ENCODE measurements at places on chromosomes 16 and 17.

GRCh38 chr17:28367641-28368305, 2.3 kb downstream of the VTN start:
- DNase-seq: no peak

DNA sequence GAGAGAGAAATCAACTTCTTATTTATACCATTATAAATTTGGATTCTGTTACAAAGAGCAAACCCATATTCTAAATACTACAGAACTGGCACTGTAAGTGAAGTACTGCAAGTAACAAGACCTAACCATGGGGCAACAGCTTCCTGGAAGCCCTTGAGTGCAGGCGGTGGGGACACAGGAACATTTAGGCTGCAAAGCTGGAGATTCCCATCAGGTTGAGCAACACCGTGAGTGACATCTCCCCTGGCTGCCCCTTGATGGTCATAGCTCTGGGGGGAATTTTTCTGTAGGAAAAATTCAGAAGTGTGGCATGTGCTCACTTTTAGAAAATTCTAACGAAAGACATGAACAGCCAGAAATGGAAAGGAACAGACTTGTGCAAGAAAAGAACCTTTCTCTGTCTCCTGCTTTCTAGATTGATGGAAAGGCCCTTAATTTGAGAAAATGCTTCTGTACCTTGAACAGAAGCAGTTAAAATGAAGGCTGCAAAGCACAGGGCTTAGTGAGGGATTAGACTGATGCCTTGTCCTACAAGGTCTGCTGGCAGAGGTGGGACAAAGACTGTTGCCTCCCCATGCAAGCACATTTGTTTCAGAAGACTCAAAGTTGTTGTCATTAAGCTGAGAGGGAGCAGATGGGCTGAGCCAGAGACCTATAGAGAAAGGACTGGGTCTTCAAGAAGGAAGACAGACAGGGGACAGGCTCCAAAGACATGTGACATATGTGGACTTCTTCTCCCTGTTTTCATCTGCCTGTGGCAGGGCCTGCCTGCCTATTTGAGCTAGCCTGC, 380.8 kb downstream of the SLC39A11 start:
- no peak for DNase-seq

- no peak for DNase-seq
Observed at GRCh38 chr17:77061669-77062068, 79.1 kb upstream of the SEC14L1 start.

GRCh38 chr16:66850115-66850815, 6.1 kb downstream of the CA7 start:
- no peak for DNase-seq

DNA sequence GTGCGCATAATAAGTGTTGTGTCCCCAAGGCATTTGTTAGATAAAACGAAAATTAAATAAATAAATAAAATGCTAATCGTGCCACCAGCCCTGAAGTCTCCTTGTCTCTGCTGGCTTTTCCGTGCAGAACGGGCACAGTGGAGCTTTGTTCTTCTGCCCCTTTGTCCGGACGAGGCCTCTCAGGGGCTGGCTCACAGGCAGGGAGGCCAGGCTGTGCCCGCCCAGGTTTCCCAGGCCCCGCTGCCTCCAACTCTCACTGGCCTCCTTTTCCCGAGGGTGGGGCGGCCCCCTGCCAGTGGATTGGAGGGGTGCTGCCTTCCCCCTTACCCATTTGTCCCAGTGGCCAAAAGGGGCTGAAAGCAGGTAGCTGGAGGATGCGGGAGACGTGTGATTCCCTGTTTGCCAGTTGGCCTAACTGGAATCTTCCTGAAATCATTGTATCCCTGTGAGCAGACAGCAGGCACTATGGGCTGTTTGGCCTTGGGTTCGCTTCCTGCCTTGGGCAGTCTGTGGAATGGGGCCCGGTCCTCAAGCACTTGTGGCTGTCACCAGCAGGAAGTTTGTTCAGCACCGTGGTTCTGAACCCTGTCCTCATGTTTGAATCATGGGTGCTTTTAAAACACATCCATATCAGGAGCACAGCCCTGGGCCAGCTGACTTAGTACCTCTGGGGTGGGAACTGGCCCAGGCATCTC, 64.4 kb downstream of the KSR1 start:
- no peak for DNase-seq

DNA sequence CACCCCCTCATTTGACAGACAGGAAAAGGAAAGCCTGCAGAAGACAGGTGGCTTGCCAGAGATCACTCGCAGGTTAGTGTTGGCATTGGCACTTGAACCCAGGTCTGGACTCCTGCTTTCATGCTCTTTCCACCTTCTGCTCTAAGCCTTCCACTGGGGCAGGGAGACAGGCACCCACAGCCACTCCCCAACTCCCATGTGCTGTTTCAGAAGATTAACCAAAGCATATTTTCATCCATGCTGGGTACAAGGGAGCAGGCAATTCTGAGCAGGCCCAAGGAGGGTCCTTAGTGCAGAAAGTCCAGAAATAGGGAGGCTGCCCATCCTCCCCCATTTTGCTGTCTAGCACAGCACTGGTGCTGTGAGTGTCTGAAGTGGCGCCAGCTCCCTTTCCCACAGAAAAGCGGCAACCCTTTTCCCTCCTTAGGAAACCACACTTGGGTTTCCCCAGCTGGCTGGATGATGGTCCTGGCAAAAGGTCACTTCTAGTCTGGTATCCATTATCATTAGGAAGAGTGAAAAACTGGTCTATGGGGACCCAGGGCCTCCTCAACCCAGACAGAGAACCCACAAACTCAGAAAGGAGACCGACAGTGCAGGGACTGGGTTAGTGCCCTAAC, 2.0 kb upstream of the CAVIN1 start:
- no peak for DNase-seq

DNA sequence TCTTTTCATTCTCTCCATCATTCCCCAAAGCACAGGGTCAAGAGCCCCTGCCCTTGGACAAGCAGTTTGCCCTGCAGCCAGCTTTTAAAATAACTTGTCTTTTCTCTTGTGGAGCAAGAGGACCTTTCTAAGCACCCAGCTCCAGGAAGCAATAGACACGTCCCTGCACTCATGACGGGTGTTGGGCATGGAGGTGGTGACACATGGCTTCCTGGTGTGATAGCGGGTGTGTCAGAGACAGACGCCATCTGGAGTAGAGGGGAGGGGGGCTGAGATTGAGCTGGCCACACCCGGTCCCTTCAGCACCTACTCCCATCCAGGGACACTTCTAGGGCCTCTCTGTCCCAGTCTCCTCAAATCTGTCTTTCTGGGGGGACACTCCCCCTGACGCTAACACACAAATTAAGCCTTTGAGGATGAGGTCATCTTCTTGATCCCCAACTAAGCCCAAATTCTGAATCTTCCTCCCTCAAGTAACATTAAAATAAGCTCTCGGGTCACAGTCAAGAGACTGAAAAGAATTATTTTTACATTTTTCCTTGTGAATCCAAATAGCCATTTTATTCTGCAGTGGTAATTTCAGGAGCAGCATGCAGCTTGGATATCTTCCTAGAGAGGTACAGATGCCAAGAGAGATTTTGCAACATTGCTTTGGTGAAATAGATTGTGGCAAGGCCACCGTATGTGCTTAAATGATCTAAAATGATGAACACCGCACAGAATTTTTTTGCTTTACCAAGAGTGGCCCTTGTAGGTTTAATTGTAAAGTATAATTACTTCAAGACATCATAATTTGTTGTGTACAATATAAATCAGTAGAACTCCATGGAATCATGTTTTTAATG, 216.6 kb upstream of the IRX3 start:
- peak; percentile 81 for DNase-seq

GRCh38 chr16:27113341-27113841, 46.7 kb downstream of the C16orf82 start:
- DNase-seq: no peak

- no peak for DNase-seq
Observed at GRCh38 chr16:62256406-62256805, 220.2 kb upstream of the CDH8 start.

- DNase-seq: no peak
Observed at GRCh38 chr17:39018267-39019134, 51.3 kb upstream of the FBXO47 start.

DNA sequence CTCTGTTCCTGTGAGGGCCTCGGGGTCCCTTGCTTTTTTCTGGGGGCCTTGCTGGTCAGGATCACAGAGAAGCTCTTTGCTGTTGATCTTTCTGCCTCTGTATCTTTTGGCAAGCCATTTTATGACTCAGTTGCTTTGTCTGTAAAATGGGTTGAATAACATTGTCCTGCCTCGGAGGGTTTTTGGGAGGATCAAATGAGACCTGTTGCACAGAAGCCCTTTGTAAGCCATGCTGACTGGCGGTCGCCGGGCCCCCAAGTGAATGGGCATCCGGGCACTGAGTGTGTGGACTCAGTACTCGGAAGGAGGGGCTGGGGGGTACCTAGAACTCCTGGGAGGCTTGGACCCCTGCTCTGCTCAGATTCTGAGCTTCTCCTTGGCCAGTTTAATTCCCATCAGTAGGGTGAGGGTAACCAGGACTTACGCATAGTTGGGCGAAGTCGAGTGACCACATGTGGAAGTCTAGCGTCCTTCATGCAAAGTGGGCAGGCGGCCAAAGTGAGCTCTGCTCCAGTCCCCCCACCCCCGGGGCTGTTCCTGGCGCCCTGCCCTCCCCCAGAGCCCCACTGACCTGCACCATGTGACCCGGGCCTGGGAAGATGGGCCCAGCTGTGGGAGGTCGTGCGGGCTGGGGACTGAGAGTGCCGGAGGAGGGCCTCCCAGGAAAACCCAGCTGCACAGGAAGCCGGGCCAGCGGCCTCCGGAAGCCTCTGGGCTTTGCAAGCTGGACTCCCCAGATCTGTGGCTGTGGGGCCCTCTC, 284.0 kb downstream of the SEC14L1 start:
- DNase-seq: peak; percentile 95

DNA sequence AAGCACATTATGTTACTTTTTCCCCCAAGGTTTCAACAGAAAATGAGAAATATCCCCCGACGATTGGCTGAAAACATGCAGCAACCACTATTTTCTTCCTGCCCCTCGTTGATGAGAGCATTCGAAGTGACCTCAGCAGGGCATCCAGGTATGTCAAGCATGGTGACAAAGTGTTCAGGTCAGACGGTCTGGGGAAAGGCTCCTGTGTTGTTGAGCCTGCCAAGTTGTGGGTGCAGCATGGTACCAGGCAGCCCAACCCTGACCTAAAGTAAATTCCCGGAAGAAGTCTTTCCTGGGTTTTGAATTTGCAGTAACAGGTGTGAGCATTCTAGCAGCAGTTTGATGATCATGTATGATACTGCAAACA, 51.7 kb upstream of the SEC14L1 start:
- DNase-seq: no peak

DNA sequence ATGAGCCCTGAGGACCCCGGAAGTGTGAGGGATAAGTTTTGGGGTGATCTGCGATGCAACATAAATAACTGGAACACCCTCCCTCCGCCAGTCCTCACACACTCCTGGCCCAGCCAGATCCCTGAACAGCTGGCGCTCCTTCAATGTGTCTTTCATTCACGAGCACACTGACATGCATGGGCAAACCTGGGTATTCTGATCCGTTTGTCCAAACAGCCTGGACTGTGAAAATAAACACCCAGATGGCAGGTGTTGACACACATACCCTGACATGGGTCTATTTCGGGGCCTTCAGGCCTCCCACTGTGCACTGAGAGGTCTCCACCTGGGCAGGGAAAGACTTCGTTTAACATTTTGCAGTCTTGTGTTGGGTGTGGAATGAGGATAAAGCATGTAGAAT, 3.0 kb upstream of the CPNE2 start:
- DNase-seq: no peak

DNA sequence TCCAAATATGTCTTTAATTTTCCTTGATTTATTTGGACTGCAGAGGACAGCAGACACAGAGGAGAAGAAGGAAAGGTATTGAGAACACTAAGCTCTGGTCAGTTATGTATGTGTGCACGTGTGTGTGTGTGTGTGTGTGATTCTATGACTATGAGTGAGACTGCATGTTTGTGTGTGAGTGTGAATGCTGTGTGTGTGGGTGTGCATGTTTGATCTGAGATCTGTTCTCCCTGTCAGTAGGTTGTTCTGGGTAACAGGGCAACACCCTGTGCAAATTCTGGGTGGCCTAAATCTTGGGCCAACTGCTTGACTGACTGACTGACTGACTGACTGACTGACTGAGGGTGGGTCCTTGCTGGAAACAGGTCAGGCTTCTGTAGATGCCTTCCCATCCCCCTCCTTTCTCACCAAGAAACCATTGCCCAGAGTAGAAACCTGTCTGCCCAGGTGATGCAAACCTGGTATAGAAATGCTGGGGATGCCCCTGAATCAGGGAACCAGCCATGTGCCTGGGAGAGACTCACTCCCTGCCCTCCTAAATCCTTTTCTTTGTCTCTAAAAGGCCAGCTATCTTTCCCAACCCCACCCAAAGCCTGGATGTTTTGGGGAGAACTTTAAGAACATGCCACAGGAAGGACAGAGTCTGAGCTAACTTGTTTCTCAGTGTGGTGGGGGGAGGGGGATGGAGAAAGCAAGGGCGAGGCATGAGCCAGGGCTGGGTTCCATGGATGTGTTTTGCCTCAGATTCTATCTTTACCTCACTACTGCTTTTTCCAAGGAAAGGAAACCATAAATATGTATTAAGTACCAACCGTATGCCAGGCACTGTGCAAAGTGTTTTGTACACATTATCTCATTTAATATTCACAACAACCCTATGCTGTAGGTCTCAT, 4.5 kb upstream of the NR1D1 start:
- DNase-seq: no peak

- DNase-seq: no peak
Observed at GRCh38 chr16:62869837-62870236, 833.6 kb upstream of the CDH8 start.

- no peak for DNase-seq
Observed at GRCh38 chr17:58007781-58008706, 998 bp upstream of the SRSF1 start.

DNA sequence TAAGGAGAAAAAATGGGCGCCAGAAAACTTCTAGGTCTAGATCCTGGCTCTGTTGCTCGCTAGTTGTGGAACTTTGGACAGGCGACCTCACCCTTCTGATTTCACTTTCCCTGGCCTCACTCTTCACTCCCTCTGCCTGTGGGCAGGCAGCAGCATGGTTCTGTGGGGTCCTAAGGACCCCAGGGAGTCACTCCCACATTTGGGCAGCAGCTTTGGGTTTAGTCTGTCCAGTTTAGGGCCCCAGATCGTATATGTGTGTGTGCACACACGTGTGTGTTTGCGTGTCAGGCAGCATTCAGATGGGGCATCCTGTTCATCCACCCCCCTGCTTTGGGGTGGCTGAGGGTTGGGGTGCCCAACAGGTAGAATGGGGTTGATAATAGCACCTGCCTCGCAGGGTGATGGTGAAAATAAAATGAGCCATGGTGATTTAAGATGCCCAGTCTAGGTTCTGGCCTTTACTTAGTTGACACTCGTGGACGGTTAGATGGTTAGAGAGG, 102.2 kb downstream of the RAB11FIP4 start:
- no peak for DNase-seq

- no peak for DNase-seq
Observed at GRCh38 chr17:12709063-12709462, 43.4 kb downstream of the MYOCD start.

GRCh38 chr17:50464736-50465135, 3.9 kb downstream of the CHAD start:
- DNase-seq: no peak
